ENCODE measurements at places on chromosomes 1 and 21. TPM values are rescaled to one million over a fixed set of nuclear protein-coding genes. Genes with fewer than 3 reads are reported as not detected.

The TNFSF4 gene
- 3.1 TPM for total RNA-seq

The CFAP74 gene
- 0.27 TPM for total RNA-seq

The TMEM82 gene
- total RNA-seq: not detected

The SLAMF8 gene
- total RNA-seq: 0.60 TPM

The NHLH1 gene
- 2.7 TPM for total RNA-seq

The MASP2 gene
- total RNA-seq: not detected

The C1orf94 gene
- total RNA-seq: 0.33 TPM

The ALDH4A1 gene
- total RNA-seq: 12.0 TPM

The CELA2B gene
- total RNA-seq: not detected

The MIGA1 gene
- total RNA-seq: 32.2 TPM

The S100A13 gene
- total RNA-seq: 13.2 TPM

The PRR9 gene
- not detected for total RNA-seq

The SPAG17 gene
- 13.5 TPM for total RNA-seq

The OLIG2 gene
- total RNA-seq: 5.8 TPM

The ESRRG gene
- 101 TPM for total RNA-seq

The KCND3 gene
- 16.2 TPM for total RNA-seq

The NTNG1 gene
- 19.1 TPM for total RNA-seq

The IL10 gene
- total RNA-seq: not detected

The CLDN14 gene
- total RNA-seq: not detected

The DARS2 gene
- total RNA-seq: 17.9 TPM

The RCSD1 gene
- total RNA-seq: 10.9 TPM

The CD53 gene
- total RNA-seq: 11.1 TPM

The SEMA4A gene
- total RNA-seq: 12.1 TPM

The CLCA1 gene
- not detected for total RNA-seq

The KLHL21 gene
- 25.3 TPM for total RNA-seq

The PLEKHN1 gene
- total RNA-seq: 0.88 TPM

The RSPO1 gene
- total RNA-seq: 6.0 TPM

The CMPK1 gene
- 109 TPM for total RNA-seq

The LCE2A gene
- not detected for total RNA-seq

The RAB25 gene
- total RNA-seq: 3.6 TPM

The IL20 gene
- not detected for total RNA-seq

The SMCP gene
- total RNA-seq: not detected

The NBPF8 gene
- 16.1 TPM for total RNA-seq

The CHIT1 gene
- not detected for total RNA-seq

The CFHR4 gene
- total RNA-seq: not detected

The MATN1 gene
- total RNA-seq: 0.33 TPM

The ZNF326 gene
- 94.3 TPM for total RNA-seq

The TNFRSF4 gene
- 0.22 TPM for total RNA-seq

The ZNF697 gene
- 18.4 TPM for total RNA-seq

The ICOSLG gene
- total RNA-seq: 1.6 TPM

The ATAD3A gene
- 12.8 TPM for total RNA-seq

The KRTAP20-1 gene
- total RNA-seq: not detected

The PI4KB gene
- 59.9 TPM for total RNA-seq

The SYT14 gene
- 23.6 TPM for total RNA-seq

The CELF3 gene
- 39.4 TPM for total RNA-seq

The HAO2 gene
- total RNA-seq: not detected

The ADAM30 gene
- total RNA-seq: not detected

The TMPRSS2 gene
- total RNA-seq: 1.9 TPM

The FAM163A gene
- total RNA-seq: 1.3 TPM

The ABCA4 gene
- total RNA-seq: 113 TPM

The SPTA1 gene
- 12.0 TPM for total RNA-seq

The GATAD2B gene
- total RNA-seq: 23.1 TPM

The PTTG1IP gene
- 172 TPM for total RNA-seq
